ENCODE measurements at places on chromosomes 13 and 19. TPM values are rescaled to one million over a fixed set of nuclear protein-coding genes. Genes with fewer than 3 reads are reported as not detected.

SLC8A2 gene
- polyA plus RNA-seq: 0.23 TPM

DNA sequence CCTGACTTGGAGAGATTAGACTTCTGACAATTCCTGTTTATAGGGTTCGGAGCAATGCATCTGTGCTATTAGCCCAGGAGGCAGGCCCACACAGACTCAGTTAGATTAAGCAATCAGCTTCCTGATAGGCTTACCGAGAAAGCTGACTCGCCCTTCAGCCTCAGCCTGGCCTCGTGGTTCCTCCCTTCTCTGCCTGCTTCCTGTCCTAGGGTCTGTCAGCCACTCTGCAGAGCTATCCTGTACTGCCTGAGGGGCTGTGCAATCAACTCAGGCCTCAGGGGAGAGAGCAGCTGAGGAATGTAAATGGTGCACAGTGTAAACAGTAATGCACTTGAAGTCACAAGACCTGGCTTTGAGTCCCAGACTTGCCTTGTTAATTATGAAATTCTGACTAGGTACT lies 30.7 kb downstream of the HTR2A start:
- no peak for DNase-seq

SIGLEC5 gene
- polyA plus RNA-seq: 0.35 TPM

GRCh38 chr19:6793411-6793810 lies 20.9 kb downstream of the VAV1 start:
- no peak for DNase-seq

INAFM1 gene
- 13.9 TPM for polyA plus RNA-seq

DNA sequence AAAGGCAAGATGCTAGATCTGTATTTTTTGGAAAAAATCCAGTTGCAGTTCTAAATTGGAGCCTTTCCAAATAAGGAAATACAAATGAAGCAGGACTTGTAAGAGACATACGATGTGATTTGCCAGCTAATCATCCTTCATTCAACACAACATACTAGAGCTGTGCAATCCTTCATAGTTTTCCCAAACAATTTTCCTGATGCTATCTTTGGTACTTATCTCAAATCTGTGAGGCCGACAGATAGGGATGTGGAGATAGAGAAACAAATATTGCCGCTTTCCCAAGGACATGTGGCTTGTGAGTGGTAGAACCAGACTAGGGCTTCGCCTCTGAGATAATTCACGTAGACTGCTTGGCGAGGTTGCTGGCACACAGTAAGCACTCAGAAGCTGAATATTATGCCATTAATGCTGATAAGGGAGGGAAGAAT lies 176.6 kb downstream of the LMO7 start:
- peak; percentile 13 for DNase-seq

DNA sequence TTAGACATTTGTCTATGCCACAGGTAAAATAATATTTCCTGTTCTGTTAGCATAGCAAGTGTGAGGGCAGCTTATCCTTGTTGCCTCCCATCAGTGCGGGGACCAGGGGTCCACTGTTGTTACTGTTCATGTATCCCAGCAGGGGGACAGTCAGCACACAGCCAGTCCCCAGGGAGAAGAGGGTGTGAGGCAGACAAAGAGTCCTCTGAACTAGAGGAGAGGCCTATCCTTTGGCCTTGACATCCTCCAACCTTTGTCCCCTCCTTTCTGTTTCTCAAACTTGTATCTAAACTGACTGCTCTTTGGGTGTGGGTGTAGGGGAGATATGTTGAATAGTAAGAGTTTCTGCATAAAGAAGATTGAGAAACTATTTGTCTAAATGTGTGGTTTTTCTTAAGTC lies 2.9 kb upstream of the GPR18 start:
- DNase-seq: no peak

DNA sequence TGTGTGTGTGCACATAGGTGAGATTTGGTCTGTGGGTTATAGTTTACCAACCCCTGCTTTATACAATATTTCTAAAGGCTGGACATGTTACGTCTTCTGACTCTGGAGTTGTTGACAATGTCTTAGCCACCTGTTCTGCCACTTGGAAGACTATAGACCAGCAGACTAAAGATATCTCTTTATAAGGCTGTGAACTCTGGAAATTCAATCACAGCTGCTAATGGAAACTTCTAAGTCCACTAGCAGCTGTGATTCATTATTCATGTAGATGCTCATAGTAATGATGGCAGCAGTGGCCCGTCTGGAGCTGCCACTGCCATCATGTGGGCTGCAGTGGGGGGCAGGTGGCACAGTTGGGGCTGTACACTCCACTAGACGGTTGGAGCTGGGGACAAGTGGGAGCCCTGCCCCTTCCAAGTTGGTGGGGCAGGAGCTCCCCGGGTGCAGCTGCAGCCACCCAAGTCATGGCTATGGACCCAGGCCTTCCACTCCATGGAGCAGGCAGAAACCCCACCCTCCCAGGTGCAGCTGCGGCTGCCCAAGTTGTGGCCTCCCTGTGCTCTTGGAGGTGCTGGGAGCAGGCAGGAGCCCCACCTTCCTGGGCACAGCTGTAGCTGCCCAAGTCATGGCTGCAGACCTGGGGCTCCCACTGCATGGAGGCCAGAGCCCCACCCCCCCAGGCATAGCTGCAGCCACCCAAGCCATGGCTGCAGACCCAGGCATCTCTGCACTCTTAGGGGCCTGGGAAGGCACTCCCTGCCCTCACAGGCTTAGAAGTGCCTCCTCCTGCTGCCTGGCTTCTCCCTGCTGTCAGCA lies 8.8 kb downstream of the IGFL4 start:
- DNase-seq: no peak

ZNF345 gene
- polyA plus RNA-seq: 7.6 TPM

ZSWIM4 gene
- 5.4 TPM for polyA plus RNA-seq

ZFP28 gene
- polyA plus RNA-seq: 9.9 TPM

- DNase-seq: no peak
Measured at GRCh38 chr13:20448470-20448869, 77.2 kb downstream of the CRYL1 start.

GRCh38 chr13:60398379-60398891 lies 1.4 kb downstream of the TDRD3 start:
- peak; percentile 17 for DNase-seq
